Mesenchymal stem cell (in vitro differentiated cells and primary cell): ENCODE measurements at places on chromosomes 12 and 14.

DNA sequence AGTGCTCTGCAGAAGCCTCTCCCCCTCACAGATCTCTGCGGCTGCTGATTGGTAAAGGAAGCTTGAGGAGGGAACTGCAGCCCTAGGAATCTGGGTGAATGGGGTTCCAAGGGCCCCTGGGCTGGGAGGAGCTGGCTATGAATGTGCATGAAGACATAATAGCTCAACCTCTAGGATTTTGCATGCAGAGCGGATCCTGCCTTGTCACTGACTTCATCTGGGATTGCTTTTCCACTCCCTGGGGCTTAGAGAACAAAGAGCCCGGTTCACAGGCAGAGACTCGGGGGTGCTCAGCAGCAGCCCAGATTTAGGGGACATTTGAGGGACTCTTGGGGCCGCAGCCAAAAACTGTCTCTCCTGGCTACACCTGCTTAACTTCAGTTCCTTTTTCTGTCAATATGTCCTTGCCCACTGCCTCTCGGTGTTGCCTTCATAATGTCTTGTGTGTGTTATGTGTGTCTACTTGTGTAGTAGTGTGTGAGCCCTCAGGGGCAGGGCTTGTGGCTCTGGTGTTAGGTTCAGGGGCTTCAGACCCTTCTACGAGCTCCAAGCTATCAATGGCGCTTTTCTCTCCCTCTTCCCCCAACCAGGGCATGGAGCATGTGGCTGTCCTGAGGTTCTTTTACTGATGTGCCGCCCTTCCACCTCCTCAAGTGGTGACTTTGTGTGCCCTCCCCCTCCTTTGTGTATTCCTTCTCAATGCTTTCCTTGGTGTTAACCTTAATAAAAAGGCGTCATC is 1.9 kb downstream of the CCDC184 start:
- no peak overlapping the region for H3K27ac ChIP-seq
- no peaks in the 10 kb centered on the region for H3K36me3 ChIP-seq
- peaks cover 41% of the 10 kb centered on the region for H3K27me3 ChIP-seq

GRCh38 chr14:53273671-53274072 is 120.5 kb upstream of the DDHD1 start:
- no peaks in the 10 kb centered on the region for H3K27me3 ChIP-seq
- H3K4me1 ChIP-seq: peaks cover 2% of the 10 kb centered on the region
- DNase-seq: no peak

DNA sequence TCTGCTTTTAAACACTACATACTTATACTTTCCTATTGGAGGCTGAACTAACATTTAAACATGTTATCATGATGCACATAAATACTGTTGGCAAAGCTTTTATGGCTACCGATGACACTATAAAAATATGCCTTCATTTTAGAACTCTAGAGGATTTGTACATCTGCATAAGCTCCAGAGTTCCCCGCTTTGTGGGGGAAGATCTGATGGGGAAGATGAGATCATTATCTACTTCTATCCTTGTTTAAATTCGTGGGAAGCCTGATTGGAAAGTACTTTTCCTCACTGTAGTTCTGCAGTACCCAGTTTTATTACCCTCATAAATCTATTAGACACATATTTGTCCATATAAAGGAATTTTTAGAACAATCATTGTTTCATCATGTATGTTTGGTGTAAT is 299.6 kb upstream of the ATP2B1 start:
- no peaks in the 10 kb centered on the region for H3K27me3 ChIP-seq
- DNase-seq: peak; percentile 11
- H3K4me1 ChIP-seq: no peaks in the 10 kb centered on the region
- H3K36me3 ChIP-seq: no peaks in the 10 kb centered on the region
- H3K27ac ChIP-seq: no peak overlapping the region

DNA sequence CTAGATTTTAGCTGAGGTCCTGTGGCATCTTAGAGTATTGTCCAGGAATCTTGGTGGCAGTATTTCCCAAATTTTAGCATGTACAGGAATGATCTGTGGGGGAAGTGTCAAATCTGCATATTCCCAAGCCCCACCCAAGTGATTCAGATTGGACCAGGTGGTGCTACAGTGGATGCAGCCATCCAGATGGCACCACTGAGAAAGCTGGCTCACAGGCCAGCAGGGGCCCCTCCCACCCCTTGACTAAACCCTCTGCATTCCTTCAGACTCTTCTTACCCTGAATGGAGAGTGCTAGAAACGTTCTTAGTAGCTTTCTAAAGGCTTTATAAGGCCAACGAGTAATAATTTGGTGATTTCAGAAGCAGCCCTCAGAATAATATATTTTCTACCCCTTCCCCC is 255.2 kb downstream of the NRXN3 start:
- H3K36me3 ChIP-seq: no peaks in the 10 kb centered on the region
- no peak overlapping the region for H3K27ac ChIP-seq
- no peak for DNase-seq
- H3K4me1 ChIP-seq: no peaks in the 10 kb centered on the region
- no peak overlapping the region for H3K4me3 ChIP-seq

DNA sequence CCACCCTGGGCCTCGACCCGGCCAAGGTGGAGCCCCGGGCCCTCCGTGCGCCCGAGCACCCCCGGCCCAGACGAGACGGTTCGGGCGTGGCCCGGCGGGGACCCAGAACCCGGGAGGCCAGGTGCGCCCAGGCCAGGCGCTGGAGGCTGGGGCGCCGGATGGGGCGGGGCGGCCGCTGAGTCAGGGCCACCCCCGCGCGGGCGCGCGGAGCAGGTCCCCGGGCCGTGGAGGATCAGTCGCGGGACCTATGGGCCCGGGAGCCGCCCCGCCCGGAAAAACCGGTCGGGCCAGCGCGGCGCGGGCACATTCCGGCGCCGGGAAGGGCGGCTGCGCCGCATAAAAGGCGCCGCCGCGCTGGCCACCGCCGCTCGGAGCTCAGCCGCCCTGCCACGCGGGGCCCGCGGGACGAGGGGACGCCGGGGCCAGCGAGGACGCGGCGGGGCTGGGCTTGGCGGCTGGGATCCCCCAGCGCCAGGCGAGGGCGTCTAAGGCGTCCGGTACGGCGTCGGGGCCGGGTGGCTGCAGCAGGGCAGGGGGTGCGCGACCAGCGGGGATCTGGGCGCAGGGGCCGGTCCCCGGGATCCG is 21.5 kb upstream of the KIF26A start:
- peaks cover 6% of the 10 kb centered on the region for H3K4me1 ChIP-seq
- no peaks in the 10 kb centered on the region for H3K36me3 ChIP-seq
- no peak overlapping the region for H3K4me3 ChIP-seq
- peaks cover 59% of the 10 kb centered on the region for H3K27me3 ChIP-seq
- no peak overlapping the region for H3K27ac ChIP-seq
- DNase-seq: no peak

DNA sequence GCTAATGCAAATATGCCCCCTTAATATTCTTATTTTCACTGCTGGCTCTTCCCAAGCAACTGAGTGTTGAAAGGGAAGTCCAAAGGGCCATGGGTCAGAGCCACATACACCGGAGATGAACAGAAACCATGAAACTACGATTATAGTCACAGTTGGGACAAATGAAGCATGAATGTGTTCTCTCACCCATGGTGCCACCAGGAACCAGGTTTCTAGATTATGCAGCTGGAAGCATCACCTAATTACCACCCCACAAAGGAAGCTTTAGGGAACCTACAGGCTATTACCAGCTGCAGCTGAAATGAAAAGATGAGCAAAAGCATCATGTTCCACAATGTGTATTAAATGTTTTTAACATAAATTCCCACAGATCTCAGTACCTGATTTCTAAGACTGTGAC is 15.4 kb downstream of the TMTC1 start:
- no peaks in the 10 kb centered on the region for H3K27me3 ChIP-seq
- no peak for DNase-seq
- peaks cover 19% of the 10 kb centered on the region for H3K36me3 ChIP-seq

DNA sequence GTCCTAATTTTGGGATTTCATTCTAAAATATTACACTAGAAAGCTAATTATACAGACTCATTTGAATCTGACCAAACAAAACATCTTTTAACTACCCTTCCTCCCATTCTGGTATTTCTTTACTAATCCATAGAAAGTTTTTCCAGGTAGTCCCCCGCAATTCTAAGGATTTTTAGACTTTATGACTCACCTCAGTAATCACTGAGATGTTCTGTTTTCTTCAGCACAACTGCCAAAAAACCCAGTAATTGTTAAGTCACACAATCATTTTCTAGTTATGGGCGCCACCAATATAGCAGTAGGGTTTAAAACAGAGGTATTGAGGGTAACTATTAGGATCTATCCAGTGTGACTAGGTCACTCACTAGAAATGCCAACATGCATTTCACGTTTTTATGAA is 1.6 kb upstream of the ARID4A start:
- DNase-seq: peak; percentile 19
- peaks cover 44% of the 10 kb centered on the region for H3K36me3 ChIP-seq
- H3K27ac ChIP-seq: no peak overlapping the region
- H3K4me1 ChIP-seq: no peaks in the 10 kb centered on the region

DNA sequence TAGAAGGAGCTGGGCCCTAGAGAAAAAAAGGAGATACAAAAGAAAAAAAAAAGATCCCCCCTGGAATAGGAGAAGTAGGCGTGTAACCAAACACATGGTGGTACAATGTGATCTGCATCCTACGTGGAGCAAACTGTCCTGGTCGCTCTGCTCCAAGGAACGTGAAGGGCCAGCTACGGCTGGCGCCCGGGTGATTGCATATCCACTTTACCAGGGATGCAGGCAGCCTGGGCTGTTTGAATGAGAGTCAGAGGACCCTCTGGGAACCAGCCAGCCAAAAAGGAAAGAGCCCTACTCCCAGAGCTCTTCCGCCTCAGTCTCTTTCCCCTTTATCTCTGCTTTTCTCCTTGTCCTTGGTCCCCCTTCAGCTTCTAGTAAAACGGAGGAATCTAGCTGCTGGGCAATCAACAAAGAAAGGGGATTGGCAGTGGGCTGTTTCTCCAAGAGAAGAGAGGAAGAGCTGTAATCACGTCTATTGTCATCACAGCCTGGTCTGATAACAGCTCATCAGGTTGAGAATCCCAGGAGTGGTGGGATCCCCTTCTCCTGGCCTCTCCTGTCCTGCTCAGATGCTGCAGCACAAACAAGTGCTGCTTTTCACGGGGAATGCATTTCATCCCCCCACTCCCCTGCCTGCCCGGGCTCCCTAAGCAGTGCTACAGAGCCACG is 156.0 kb downstream of the ADCK1 start:
- no peak overlapping the region for H3K27ac ChIP-seq
- no peak overlapping the region for H3K4me3 ChIP-seq
- H3K36me3 ChIP-seq: no peaks in the 10 kb centered on the region
- peaks cover 15% of the 10 kb centered on the region for H3K27me3 ChIP-seq
- DNase-seq: no peak

- no peaks in the 10 kb centered on the region for H3K36me3 ChIP-seq
- no peak overlapping the region for H3K27ac ChIP-seq
- no peaks in the 10 kb centered on the region for H3K27me3 ChIP-seq
- peaks cover 11% of the 10 kb centered on the region for H3K4me1 ChIP-seq
- H3K4me3 ChIP-seq: no peak overlapping the region
Observed at GRCh38 chr14:75238756-75239455, 39.7 kb upstream of the FOS start.

DNA sequence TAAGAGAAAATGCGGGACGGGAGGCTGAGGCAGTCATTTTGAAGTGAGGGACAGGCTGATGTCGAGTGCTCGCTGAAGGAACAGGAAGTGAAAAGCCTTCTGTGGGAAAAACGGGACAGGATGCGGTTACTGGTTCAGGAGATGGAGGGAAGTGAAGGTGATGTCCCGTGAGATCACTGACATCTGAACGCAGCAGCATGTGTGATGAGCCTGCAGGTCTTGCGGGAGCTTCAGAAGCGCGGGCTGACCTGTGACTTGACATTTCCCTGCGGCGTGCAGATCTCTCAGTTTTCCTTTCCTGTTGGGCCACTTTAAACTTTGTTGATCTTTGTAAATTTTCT is 77.8 kb downstream of the DDX51 start:
- peak; percentile 20 for DNase-seq
- peaks cover 89% of the 10 kb centered on the region for H3K36me3 ChIP-seq
- H3K4me3 ChIP-seq: no peak overlapping the region
- H3K27ac ChIP-seq: no peak overlapping the region
- peaks cover 6% of the 10 kb centered on the region for H3K4me1 ChIP-seq

GRCh38 chr12:89135976-89136634 is 216.2 kb downstream of the DUSP6 start:
- no peaks in the 10 kb centered on the region for H3K27me3 ChIP-seq
- no peak overlapping the region for H3K4me3 ChIP-seq
- DNase-seq: no peak
- H3K36me3 ChIP-seq: no peaks in the 10 kb centered on the region

GRCh38 chr14:103393676-103394626 is 8.7 kb downstream of the MARK3 start:
- no peaks in the 10 kb centered on the region for H3K27me3 ChIP-seq
- H3K27ac ChIP-seq: no peak overlapping the region

- H3K27ac ChIP-seq: no peak overlapping the region
- no peak for DNase-seq
- H3K4me3 ChIP-seq: no peak overlapping the region
- no peaks in the 10 kb centered on the region for H3K4me1 ChIP-seq
Observed at GRCh38 chr12:109580272-109580671, 6.7 kb downstream of the MVK start.

DNA sequence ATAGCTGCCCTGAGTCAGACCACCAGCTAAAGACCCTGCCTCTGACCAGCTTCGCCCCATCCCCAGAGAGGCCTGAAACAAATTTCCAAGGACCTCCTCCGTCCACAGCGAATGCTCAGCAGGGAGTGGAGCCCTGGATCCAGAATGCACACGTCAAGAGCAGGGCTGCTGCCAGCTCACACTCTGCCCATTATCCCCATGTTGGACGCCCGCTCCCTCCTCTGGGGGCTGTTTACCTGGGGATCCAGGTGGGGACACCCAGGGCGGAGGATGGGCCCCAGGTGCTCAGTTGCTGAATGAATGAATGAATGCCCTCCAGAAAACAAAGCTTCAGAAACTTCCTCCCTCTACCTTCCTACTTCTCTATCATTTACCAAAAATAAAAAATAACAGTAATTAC is 18.1 kb downstream of the BCL11B start:
- DNase-seq: no peak
- H3K27me3 ChIP-seq: peaks cover 42% of the 10 kb centered on the region
- H3K36me3 ChIP-seq: no peaks in the 10 kb centered on the region
- no peaks in the 10 kb centered on the region for H3K4me1 ChIP-seq

DNA sequence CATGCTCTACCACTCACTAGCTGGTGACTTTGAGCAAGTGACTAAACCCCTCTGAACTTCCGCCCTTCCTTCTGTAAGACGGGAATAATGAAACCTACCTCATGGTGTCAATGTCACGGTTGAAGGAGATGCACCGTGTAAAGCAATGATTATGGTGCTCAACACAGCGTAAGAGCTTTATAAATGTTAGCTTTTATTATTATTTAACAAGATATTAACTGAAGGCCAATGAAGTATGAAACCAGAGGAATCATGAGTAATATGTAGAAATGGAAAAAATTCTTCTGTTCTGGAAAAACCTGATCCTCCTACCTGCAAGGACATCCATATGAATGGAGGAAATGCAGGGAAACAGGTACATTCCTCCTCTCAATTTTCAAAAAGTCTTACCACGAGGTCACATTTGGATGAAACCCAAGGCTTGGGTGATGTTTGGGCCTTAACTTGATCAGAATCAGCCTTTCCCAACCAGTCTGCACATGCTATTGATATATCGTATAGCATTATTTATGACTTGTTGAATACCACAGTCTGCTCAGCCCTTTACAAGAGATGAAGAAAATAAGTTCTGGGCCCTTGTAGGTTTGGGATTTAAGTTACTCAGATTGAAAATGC is 166.8 kb upstream of the TBX3 start:
- H3K27ac ChIP-seq: no peak overlapping the region
- H3K4me3 ChIP-seq: no peak overlapping the region
- no peak for DNase-seq
- no peaks in the 10 kb centered on the region for H3K36me3 ChIP-seq
